ENCODE measurements at places on chromosomes 6 and 20.

- no peak for DNase-seq
Measured at GRCh38 chr20:37920679-37921322, 17.9 kb downstream of the VSTM2L start.

DNA sequence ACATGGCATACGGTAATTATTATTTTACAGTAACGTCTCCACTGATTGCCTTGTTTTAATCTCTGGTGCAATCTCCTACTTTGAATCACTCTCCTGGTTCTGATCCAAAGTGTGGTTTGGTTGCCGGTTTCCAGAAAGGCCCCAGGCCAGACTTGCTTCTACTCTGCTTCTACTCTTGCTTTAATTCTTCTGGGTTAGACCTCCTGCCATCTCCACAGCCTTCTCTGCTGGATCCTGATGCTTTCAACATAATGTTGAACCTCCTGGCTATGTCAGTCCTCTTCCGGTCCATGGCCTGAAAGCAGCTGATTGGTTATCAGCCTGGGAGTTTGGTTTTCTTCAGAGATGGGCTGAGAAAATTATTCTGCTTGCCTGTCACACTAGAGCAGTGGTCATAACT lies 266.5 kb upstream of the RIMS1 start:
- DNase-seq, result no peak

- DNase-seq, result peak; percentile 50
Measured at GRCh38 chr6:108921547-108922361, 73.5 kb downstream of the ARMC2 start.

DNA sequence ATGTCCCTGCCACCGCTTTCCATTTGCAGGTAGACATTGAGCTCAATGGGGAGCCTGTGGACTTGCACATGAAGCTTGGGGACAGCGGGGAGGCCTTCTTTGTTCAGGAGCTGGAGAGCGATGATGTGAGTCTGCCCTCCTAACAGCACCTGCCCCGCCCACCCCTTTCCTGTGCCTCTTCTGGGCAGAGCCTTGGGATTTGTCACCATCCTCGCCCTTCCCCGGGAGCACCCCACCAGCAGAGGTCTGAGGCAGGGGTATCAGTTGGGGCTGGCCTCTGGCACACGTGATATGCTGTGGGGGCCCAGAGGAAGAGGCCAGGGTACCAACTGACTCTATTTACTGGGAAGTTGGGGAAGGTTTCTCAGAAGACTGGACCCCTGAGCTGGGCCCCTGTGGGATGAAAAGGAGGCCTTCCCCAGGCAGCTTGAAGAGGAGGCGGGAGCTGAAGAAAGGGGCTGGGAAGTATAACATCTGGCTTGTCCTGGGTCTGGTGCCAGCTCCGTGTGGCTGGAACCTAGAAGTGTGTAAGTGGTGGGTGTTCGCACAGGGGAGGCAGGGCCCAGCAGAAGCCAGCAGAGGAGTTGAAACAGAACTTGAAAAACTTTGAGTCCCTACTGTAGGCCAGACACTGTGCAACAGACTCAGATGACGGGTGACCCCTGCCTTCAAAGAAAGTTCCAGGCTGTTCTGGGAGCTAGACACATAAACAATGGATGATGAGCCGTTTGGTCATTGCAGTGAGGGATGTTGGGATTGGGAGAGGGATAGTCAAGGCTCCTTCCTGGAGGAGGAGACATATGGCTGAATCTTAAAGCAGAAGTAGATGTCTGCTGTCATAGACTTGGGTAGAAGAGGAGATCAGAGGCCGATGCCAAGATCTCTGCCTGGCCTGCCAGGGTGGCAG lies 7.2 kb downstream of the LPIN3 start:
- no peak for DNase-seq

DNA sequence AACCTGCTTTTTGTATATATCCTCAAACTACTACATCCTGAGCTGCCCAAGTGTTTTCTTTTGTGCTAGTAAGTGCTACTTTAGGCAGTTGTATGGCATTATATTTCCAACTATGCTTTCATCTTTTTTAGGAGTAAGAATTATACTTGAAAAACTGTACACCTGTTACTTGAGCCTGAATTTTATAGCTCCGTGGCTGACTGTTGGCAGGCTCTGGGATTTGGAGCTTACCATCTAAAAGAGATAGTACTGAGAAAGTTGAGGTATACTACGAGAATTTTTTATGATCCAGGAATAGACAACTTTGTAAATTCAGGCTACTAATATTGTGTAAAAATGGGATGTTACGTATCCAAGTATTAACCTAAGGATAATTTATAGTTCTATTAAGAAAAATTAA lies 32.4 kb downstream of the RNF217 start:
- no peak for DNase-seq

GRCh38 chr6:8170245-8170644 lies 67.9 kb upstream of the EEF1E1 start:
- no peak for DNase-seq

- peak; percentile 53 for DNase-seq
Measured at GRCh38 chr20:54086507-54087039, 16.2 kb upstream of the BCAS1 start.

- DNase-seq, result no peak
Measured at GRCh38 chr6:139099984-139100383, 34.9 kb upstream of the HECA start.

- no peak for DNase-seq
Measured at GRCh38 chr6:53062169-53062539, 3.0 kb upstream of the FBXO9 start.

DNA sequence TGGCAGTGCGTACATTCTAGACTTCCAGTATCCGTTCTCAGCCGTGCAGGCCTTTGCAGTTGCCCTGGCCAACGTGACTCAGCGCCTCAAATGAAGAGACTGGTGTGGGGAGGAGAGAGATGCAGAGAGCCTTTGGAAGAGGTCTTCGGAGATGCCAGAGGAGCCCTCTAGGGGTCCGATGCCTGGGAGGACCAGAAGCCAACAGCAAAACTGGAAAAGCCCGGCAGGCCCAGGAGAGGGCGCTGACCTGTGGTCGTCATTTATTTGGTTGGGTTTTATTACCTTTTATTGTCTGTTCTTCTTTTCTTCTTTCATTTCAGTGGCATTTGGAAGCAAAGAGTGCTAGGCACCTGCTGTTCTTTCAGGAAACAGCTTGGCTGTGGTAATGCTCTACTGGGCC lies 53.3 kb upstream of the TMEM181 start:
- no peak for DNase-seq

- DNase-seq, result no peak
Measured at GRCh38 chr6:145621776-145622175, 113.5 kb downstream of the EPM2A start.

- DNase-seq, result no peak
Measured at GRCh38 chr6:119610265-119610664, 260.7 kb upstream of the MAN1A1 start.

DNA sequence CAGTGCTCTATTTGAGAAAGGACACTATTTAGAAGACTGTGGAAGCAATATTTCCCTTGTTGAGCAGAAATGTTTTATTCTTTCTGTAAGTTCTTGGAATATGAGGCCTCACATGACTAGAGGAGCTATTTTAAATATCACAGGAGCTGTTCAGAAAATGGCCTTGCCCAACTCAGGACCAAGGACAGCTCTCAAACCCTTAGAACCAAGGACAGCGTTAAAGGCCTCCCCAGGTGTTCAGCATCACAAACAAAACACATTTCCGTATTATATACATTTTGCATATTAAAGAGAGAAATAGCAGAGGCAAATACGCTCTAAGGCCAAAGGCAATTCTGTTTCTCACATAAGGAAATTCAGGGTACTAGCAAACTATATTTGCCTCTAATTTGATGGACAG lies 631.4 kb downstream of the CDH26 start:
- DNase-seq, result no peak

DNA sequence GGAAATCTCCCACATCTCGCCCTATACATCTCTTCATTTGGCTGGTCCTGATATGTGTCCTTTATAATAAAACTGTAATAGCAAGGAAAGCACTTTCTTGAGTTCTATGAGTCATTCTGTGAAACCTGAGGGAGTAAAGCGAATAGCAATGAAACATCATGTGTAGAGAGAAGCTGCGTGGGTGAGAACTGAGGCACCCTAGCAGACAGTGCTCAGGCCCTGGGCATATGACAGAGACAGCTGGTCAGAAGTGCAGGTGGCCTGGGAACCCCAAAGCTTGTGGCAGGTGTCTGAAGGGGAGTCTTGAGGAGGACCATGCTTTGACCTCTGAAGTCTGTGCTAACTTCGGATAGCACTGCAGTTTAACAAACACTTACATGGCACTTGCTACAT lies 1.3 kb upstream of the BLOC1S5 start:
- no peak for DNase-seq

GRCh38 chr6:28673787-28674671 lies 148.3 kb downstream of the GPX5 start:
- DNase-seq, result peak; percentile 56

DNA sequence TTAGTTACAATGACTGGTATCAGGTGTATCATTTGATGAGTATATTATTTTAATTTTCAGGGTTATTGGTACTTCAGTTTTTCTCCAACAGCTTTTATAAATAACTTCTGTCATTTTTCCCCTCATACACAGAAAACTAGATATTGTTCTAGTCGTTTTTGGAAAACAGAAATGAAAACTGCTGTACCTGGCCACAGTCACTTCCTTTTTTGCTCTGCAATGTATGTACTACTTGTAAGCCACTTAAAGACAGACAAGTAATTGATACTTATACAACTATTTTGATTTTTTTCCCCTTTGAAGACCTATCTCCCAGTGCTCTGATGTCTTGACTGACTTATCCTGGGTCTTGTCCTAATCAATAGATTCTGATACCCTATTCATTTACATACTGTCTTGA lies 218.6 kb upstream of the RUNX2 start:
- no peak for DNase-seq

GRCh38 chr6:16105854-16106253 lies 23.0 kb upstream of the MYLIP start:
- DNase-seq, result no peak

GRCh38 chr6:139990026-139990686 lies 615.7 kb upstream of the CITED2 start:
- DNase-seq, result no peak

DNA sequence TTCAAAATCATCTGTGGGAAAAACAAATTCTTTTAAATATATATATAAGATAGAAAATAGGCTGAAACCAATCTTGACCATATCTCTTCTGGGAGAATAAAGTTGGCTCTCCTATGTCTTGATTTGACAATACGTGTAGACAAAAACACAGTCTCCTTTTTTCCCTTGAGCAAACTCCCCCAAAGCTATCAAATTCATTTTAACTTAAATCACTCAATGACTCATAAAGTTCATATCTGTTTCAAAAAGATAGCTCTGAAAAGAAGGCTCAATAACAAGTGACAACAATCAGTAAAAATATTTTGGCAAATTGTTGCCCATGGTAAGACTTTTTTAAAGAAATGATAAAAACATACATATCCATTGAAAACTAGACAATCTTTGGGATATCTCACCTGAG lies 236.0 kb upstream of the TENT5A start:
- no peak for DNase-seq

- DNase-seq, result no peak
Measured at GRCh38 chr6:40124924-40125323, 190.7 kb upstream of the MOCS1 start.

DNA sequence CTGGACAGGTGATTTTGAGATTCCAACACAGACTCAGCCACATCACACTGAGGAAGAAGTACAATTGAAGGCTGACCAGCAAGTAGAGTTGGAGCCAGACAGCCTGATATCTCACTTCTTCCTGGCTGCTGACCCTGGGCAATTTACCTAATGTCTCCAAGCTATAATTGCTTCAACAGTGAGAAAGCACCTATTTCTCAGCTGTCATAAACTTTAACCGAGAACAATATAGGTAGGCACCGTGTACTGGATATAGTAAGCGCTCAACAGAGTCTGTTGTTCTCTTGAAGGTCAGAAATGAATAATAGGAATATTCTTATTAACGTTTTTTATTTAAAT lies 28.3 kb downstream of the STX7 start:
- no peak for DNase-seq

DNA sequence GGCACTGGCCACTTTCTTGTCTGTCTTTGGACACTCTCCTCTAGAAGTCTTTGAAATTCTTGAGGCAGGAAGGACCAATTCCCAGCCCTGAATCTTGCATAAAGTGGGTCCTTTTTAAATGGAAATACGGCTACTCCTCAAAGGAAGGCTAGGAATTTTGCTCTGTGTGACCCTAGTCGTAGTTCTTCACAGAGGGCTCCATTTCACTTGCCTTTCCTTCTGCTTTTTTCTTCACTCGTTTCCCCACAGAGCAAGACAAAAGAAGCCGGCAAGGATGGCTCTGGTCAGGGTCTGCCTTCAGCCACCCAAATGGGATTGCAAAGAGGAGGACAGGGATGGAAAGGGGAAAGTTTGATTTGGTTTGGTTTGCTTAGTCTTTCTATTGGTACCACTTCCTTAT lies 25.8 kb downstream of the HLA-E start:
- no peak for DNase-seq

DNA sequence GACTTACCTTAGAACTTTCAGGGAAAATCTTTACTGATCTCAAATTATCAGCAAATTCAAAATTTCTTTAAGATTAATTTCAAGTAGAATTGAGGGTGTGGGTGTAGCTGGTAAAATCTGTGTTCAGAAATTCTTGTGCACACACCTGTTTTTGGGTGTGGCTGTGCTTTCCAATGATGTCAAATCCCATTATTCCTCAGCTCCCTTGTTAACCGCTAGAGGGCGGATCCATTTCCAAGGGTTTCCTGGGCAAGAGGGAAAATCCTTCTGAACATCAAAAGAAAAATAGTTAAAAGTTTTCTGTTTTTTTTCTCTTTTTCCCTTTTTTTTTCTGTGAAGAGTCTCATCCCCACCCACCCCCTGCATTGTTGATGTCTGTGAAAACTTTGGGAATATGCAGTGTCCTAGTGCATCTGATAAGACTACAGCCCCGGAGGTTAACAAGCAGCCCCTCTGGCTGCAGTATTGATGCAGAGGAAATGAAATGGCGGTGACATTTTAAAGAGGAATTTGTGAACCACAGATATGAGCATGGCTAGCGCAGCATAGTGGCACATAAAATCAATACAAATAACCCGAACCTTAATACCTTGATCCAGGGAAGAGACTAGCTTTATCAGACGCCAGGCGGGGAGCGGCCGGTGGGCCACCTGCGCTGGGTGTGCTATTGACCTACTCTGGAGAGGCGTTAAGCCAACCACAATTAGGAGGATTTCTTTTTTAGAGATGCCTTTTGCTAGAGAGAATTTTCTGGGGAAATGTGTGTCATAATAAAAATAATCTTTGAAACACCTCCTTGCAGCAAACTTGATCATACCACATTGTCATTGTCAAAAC lies 130.9 kb downstream of the FOXA2 start:
- DNase-seq, result peak; percentile 40
